ENCODE measurements at places on chromosomes 6 and 20. TPM values are rescaled to one million over a fixed set of nuclear protein-coding genes. Genes with fewer than 3 reads are reported as not detected.

HCRTR2 gene
- not detected for total RNA-seq

EEF1A2 gene
- 1.3 TPM for total RNA-seq

HLA-DRB5 gene
- total RNA-seq: not detected

SLC35D3 gene
- 0.14 TPM for total RNA-seq

GPX5 gene
- not detected for total RNA-seq

CCN6 gene
- total RNA-seq: not detected

FRMD1 gene
- not detected for total RNA-seq

SLC2A4RG gene
- 27.6 TPM for total RNA-seq

TREML2 gene
- not detected for total RNA-seq

RAB22A gene
- 20.8 TPM for total RNA-seq

TRIM40 gene
- total RNA-seq: not detected

ELOVL2 gene
- total RNA-seq: 0.43 TPM

MATN4 gene
- not detected for total RNA-seq

ISM1 gene
- not detected for total RNA-seq

COL11A2 gene
- total RNA-seq: 0.22 TPM

CLPSL2 gene
- total RNA-seq: not detected
